ENCODE measurements at places on chromosomes 7 and 10. TPM values are rescaled to one million over a fixed set of nuclear protein-coding genes. Genes with fewer than 3 reads are reported as not detected.

GRCh38 chr7:138377306-138377705, 82.8 kb upstream of the TRIM24 start:
- no peak overlapping the region for H3K27ac ChIP-seq
- no peak for DNase-seq
- no peaks in the 10 kb centered on the region for H3K36me3 ChIP-seq

FGL2 gene
- 7.5 TPM for total RNA-seq

- no peak overlapping the region for H3K4me3 ChIP-seq
- DNase-seq: no peak
- H3K27me3 ChIP-seq: no peaks in the 10 kb centered on the region
- no peaks in the 10 kb centered on the region for H3K36me3 ChIP-seq
- H3K27ac ChIP-seq: no peak overlapping the region
These were observed 9.1 kb upstream of the JAKMIP3 start for GRCh38 chr10:132056663-132057062.

MAT1A gene
- 563 TPM for total RNA-seq

GRCh38 chr7:69430384-69431021, 167.8 kb upstream of the AUTS2 start:
- no peaks in the 10 kb centered on the region for H3K36me3 ChIP-seq
- H3K27me3 ChIP-seq: no peaks in the 10 kb centered on the region
- H3K4me1 ChIP-seq: no peaks in the 10 kb centered on the region
- no peak overlapping the region for H3K4me3 ChIP-seq
- DNase-seq: no peak

GRCh38 chr7:154953006-154953684, 49.8 kb downstream of the PAXIP1 start:
- H3K27me3 ChIP-seq: no peaks in the 10 kb centered on the region
- peak; percentile 52 for DNase-seq
- no peaks in the 10 kb centered on the region for H3K36me3 ChIP-seq
- no peak overlapping the region for H3K4me3 ChIP-seq
- H3K4me1 ChIP-seq: no peaks in the 10 kb centered on the region
- H3K27ac ChIP-seq: no peak overlapping the region

Measured in right lobe of liver (tissue), 6 donors.